ENCODE measurements at places on chromosomes 12 and 14. TPM values are rescaled to one million over a fixed set of nuclear protein-coding genes. Genes with fewer than 3 reads are reported as not detected.

The ANKS1B gene
- not detected for total RNA-seq

The KRT2 gene
- total RNA-seq: not detected

The SLC5A8 gene
- not detected for total RNA-seq

The CLEC2D gene
- total RNA-seq: 2.5 TPM

The C12orf57 gene
- 84.0 TPM for total RNA-seq

The TBC1D30 gene
- total RNA-seq: 0.42 TPM

- DNase-seq: no peak
- H3K4me1 ChIP-seq: peaks cover 58% of the 10 kb centered on the region
Measured at GRCh38 chr14:34711796-34712712, 2.3 kb downstream of the CFL2 start.

DNA sequence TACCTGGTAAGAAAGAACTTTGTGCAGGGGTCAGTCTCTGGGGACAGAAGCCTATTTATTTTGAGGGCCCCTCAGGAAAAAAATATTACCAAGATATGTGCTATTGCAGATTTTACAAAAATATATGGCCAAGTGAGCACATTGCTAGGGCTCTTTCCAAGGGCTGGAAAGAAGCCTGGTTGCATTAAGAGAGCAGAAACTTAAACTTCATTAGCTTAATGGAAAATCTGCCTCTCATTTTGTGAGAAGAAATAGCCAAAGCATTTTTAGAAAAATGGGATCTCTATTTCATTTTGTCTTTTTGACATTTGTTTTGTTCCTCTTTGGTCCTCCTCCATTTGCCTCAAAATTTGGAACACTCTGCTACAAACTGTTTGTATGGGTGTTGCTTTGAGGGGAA lies 283.5 kb downstream of the NELL2 start:
- DNase-seq: no peak
- H3K4me1 ChIP-seq: no peaks in the 10 kb centered on the region
- no peak overlapping the region for H3K4me3 ChIP-seq
- H3K27me3 ChIP-seq: no peaks in the 10 kb centered on the region
- no peaks in the 10 kb centered on the region for H3K36me3 ChIP-seq

DNA sequence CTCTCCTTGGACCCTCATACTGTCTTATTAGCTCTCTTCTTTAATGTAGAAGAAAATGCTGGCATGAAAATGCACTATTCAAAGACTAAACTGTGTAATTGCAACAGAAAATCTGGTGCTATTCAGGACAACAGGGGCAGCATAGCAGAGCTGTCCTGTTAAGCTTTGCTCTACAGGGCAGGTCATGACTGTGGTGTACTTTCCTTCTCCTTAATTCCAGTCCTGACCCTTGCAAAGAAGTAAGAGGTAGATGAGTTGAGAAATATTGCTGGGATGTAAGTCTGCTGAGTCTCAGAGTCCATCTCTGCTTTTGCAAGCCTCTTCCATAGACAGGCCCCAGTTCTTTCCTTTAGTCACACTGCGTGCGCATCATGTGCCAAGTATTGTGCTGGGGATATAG lies 52.6 kb upstream of the STK38L start:
- H3K36me3 ChIP-seq: no peaks in the 10 kb centered on the region
- no peak overlapping the region for H3K4me3 ChIP-seq

GRCh38 chr12:107545737-107546353 lies 139.8 kb upstream of the PWP1 start:
- DNase-seq: no peak
- no peak overlapping the region for H3K27ac ChIP-seq
- no peak overlapping the region for H3K4me3 ChIP-seq
- H3K27me3 ChIP-seq: no peaks in the 10 kb centered on the region

DNA sequence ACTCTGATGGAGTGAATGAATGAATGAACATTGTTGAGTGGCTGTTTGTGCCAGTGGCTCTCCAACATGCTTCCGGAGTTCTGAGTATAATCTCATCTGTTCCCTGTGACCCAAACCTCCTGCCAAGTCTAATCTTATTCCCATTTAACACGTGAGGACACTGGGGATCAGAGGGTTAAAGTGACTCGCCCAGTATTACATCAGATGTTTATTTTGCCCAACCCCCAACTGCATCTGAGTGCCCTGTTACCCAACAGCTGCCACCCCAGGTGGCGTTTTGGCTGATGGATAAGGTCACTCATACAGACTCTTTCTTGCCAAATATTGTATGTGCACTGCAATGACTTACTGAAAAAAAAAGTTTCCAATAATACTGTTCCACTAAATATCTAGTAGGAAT lies 210.9 kb downstream of the EXOC5 start:
- no peaks in the 10 kb centered on the region for H3K4me1 ChIP-seq
- H3K4me3 ChIP-seq: no peak overlapping the region

DNA sequence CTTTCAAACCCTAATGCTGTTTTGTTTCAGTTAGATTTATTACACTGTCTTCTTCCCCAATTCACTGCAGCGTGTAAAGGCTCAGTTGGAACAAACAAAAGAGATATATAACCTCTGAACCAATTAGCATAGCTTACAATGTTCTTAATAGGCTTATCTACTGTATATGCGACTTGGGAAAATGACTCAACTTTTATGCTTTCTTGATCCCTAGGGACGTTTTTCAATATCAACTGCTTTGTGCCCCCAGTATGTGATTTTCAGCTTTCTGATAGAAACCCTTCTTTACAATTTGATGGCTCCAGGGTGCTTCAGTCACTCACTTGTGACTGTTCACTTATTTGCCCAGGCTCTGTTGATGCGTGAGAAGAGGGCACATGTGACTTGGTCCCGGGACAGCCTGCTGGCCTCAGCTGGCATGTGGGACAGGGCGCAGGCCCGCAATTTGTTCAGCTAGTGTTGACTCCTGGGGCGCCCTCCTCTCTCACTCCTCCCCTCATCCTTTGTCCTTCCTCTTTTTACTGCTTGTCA lies 107.1 kb downstream of the TMTC2 start:
- H3K4me3 ChIP-seq: no peak overlapping the region
- no peaks in the 10 kb centered on the region for H3K36me3 ChIP-seq
- H3K27me3 ChIP-seq: peaks cover 2% of the 10 kb centered on the region
- H3K27ac ChIP-seq: no peak overlapping the region
- DNase-seq: no peak
- H3K4me1 ChIP-seq: no peaks in the 10 kb centered on the region

DNA sequence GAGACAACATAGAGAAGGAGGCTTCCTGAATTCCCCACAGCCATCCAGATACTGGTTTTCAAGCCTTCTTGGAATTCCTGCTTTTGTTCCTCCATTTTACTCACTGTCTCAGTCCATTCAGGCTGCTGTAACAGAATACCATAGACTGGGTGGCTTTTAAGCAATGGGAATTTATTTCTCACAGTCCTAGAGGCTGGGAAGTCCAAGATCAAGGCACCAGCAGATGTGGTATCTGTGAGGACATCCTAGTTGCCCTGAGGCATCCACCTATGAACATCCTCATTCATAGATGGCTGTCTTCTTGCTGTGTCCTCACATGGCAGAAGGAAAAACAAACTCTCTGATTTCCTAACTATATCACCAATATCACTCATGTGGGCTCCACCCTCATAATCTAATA lies 374.9 kb downstream of the FUT8 start:
- H3K27ac ChIP-seq: no peak overlapping the region
- no peak for DNase-seq
- H3K36me3 ChIP-seq: no peaks in the 10 kb centered on the region
- peaks cover 14% of the 10 kb centered on the region for H3K27me3 ChIP-seq
- H3K4me1 ChIP-seq: peaks cover 13% of the 10 kb centered on the region

- peaks cover 15% of the 10 kb centered on the region for H3K27me3 ChIP-seq
- no peak for DNase-seq
- H3K4me1 ChIP-seq: no peaks in the 10 kb centered on the region
- no peak overlapping the region for H3K4me3 ChIP-seq
- H3K27ac ChIP-seq: no peak overlapping the region
Measured at GRCh38 chr12:132388379-132389015, 59.1 kb upstream of the GALNT9 start.

DNA sequence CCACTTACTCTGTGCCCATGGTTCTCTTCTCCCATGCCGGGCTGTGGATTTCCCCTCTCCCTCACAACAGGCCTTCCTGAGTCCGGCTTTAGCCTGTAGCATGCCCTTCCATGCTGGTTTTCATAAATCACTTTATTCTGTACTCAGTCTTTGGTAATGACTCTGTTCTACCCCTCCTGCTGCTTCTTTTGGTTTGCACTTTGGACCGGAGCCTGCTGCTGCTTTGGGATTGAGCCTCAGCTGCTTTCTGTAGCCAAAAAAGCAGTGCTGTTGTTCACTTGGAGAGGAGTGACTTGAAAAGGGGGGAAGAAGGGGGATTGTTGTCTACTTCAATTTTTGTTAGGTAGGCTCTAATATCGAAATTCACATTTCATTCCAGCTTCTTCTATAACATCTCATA lies 8.5 kb upstream of the SLC6A13 start:
- no peaks in the 10 kb centered on the region for H3K27me3 ChIP-seq
- DNase-seq: no peak
- H3K36me3 ChIP-seq: no peaks in the 10 kb centered on the region

- H3K4me3 ChIP-seq: no peak overlapping the region
- no peaks in the 10 kb centered on the region for H3K36me3 ChIP-seq
- no peaks in the 10 kb centered on the region for H3K27me3 ChIP-seq
- peaks cover 14% of the 10 kb centered on the region for H3K4me1 ChIP-seq
- H3K27ac ChIP-seq: no peak overlapping the region
Measured at GRCh38 chr12:92030618-92031017, 115.0 kb downstream of the BTG1 start.

GRCh38 chr14:72008666-72009065 lies 76.4 kb downstream of the RGS6 start:
- H3K4me1 ChIP-seq: no peaks in the 10 kb centered on the region
- no peaks in the 10 kb centered on the region for H3K27me3 ChIP-seq
- no peak overlapping the region for H3K27ac ChIP-seq
- DNase-seq: no peak
- H3K4me3 ChIP-seq: no peak overlapping the region

DNA sequence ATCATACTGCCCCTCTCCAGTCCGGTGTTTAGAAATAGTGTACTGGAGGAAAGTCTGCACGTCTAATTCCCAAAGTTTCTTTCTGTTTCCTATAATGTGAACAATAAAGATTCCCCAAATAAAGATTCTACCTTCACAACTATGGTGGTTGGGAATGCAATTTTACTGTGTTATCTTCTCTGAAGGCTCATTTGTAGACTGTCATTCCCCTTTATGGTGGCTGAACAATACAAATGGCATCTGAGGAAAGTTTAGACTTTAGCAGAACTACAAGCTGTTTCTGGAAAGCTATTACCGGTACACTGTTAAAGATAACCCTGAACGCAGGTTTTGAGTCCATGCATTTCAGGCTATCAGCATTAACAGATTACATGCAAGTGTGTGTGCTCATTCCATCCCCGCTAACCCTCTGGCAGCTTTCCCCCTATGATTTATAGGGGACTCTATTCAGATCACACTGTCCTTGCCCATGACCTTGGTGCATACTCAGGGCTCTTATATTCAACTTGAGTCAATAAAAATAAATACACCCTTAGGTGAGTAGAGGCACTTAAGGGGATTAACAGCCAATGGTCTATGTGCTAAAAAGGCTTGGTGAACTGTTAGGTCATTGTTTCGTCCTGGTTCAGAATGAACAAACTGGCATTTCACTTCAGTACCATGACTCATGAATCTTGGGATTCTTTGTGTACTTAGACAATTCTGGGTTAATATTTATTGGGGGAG lies 60.7 kb upstream of the PYGL start:
- peaks cover 29% of the 10 kb centered on the region for H3K4me1 ChIP-seq
- no peak overlapping the region for H3K27ac ChIP-seq
- no peaks in the 10 kb centered on the region for H3K27me3 ChIP-seq
- H3K36me3 ChIP-seq: no peaks in the 10 kb centered on the region
- DNase-seq: peak; percentile 66

GRCh38 chr14:54579621-54580020 lies 12.7 kb downstream of the SAMD4A start:
- H3K36me3 ChIP-seq: peaks cover 11% of the 10 kb centered on the region
- no peak for DNase-seq
- no peaks in the 10 kb centered on the region for H3K27me3 ChIP-seq
- no peak overlapping the region for H3K4me3 ChIP-seq
- peaks cover 68% of the 10 kb centered on the region for H3K4me1 ChIP-seq
- no peak overlapping the region for H3K27ac ChIP-seq

DNA sequence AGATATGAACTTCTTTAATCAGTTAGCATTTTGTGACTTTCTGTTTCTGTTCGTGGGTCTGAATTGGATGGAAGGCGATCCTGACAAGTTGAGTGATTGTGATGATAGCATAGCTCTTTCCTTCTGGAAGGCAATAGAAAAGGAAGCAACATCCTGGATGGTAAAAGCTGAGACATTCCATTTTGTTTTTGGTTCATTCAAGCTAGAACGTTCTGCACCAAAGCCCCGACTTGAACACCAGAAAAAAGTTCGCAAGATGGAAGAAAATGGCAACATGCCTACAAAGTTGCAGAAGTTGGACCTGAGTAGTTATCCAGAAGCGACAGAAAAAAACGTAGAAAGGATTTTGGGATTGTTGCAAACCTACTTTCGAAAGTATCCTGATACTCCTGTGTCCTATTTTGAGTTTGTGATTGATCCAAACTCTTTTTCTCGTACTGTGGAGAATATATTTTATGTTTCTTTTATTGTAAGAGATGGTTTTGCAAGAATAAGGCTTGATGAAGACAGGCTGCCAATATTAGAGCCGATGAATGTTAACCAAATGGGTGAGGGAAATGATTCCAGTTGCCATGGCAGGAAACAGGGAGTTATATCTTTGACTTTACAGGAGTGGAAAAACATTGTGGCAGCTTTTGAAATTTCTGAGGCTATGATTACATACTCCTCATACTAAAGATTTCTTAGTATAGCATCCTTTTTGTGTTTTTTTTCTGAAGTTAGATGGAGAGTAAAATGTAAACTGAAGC lies 896 bp downstream of the EID3 start:
- H3K36me3 ChIP-seq: peaks cover 57% of the 10 kb centered on the region
- no peak overlapping the region for H3K27ac ChIP-seq
- H3K4me1 ChIP-seq: peaks cover 17% of the 10 kb centered on the region
